ENCODE measurements at places on chromosomes 5 and 9.

DNA sequence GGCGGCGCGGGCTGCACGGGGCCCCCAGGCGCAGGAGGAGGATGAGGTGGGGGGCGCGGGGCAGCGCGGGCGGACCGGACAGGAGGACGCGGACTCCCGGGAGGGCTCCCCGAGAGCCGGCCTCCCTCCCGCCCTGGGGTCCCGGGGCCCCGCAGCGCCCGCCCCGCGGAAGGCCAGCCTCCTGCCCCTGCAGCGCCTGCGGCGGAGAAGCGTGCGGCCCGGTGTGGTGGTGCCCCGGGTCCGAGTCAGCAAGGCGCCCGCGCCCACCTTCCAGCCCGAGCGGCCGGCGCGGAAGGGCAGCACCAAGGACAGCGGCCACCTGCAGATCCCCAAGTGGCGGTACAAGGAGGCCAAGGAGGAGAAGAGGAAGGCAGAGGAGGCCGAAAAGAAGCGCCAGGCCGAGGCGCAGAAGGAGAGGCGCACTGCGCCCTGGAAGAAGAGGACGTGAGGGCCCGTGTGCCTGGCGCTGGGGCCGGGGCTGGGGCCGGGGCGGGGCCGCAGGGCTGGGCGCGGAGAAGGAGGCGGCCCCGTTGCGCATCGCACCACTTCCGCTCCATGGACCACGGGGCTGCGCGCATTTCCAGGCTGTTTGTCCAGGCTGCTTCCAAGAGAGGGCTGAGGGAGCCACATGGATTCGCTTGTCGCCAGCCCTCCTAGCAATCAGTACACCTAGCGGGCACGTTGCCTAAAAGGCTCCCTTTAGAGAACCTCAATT lies 86.0 kb downstream of the ANKRD33B start:
- no peak overlapping the region for H3K4me3 ChIP-seq
- DNase-seq, result no peak
- no peaks in the 10 kb centered on the region for H3K36me3 ChIP-seq

DNA sequence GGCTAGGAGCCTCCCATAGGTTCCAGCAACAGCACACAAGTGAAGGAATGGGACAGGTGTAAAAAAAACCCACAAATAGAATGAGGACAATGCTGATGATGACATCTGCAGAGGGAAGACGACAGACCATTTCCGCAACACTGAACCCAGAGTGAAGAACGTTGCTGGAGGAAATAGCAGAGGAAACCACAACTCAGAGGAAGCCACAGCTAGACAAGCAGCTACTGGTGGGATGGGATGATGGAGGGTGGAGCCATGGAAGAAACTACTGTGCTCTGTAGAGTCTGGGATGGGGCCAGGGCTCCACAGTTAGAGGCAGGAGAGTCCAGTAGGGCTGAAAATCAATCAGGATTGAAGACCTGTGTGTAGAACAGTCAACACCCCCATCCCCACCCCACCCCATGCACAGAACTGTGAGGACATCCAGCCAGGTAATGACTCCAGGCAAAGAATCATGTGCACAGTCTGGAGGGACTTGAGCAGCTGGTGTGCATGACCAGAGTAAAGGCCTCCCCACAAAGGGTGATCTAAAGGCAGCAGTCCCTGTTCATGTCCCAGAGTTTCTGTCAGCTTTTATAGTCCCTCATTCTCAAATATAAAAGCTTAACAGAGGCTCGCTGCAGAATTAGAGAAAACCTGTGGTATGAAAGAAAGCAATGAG lies 65.2 kb upstream of the SPIN1 start:
- no peaks in the 10 kb centered on the region for H3K4me1 ChIP-seq
- H3K27ac ChIP-seq, result no peak overlapping the region
- no peak for DNase-seq
- no peaks in the 10 kb centered on the region for H3K36me3 ChIP-seq

GRCh38 chr9:87834357-87834756 lies 48.3 kb upstream of the SPATA31E1 start:
- DNase-seq, result no peak
- peaks cover 4% of the 10 kb centered on the region for H3K4me1 ChIP-seq

DNA sequence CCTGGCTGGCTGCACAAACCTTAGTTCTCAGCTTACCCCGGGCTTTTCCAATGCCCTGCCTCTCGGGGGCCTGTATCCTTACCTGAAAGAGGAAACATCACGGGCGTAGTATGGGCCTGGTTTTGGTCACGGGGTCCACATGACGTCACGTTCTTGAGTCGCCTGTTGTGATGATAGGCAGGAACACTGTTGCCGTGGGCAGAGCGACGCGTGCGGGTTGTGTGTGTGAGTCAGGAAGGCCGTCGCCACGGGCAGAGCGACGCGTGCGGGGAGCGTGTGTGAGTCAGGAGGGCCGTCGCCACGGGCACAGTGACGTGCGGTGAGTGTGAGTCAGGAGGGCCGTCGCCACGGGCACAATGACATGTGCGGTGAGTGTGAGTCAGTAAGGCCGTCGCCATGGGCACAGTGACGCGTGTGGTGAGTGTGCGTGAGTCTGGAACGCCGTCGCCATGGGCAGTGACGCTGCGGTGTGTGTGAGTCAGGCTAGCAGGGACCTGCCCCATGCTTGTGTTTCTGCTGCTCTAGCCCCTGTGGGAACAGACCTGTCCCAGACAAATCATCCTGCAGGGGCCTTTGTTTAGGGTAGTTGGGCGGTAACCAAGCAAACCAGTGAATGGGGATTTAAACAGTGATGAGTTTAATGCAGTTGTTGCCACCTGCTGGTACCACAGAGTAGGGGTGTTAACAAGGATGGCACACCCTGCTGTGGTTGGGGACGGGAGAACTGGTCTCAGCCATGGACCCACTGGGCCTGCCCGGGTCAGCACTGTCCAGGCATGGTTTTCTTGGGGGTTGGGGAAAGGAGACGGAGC lies 19.8 kb downstream of the TRIP13 start:
- peak; percentile 63 for DNase-seq
- peaks cover 12% of the 10 kb centered on the region for H3K4me1 ChIP-seq
- H3K4me3 ChIP-seq, result no peak overlapping the region
- H3K27me3 ChIP-seq, result no peaks in the 10 kb centered on the region
- H3K36me3 ChIP-seq, result peaks cover 46% of the 10 kb centered on the region
- peak overlapping the region; percentile 60 for H3K27ac ChIP-seq
